Endothelial cell of umbilical vein (primary cell): ENCODE measurements at places on chromosomes 12 and 14.

- peaks cover 14% of the 10 kb centered on the region for H3K36me3 ChIP-seq
- H3K4me1 ChIP-seq = no peaks in the 10 kb centered on the region
- no peak overlapping the region for H3K27ac ChIP-seq
- DNase-seq = no peak
Observed at GRCh38 chr14:31096255-31096654, 70.1 kb upstream of the STRN3 start.

DNA sequence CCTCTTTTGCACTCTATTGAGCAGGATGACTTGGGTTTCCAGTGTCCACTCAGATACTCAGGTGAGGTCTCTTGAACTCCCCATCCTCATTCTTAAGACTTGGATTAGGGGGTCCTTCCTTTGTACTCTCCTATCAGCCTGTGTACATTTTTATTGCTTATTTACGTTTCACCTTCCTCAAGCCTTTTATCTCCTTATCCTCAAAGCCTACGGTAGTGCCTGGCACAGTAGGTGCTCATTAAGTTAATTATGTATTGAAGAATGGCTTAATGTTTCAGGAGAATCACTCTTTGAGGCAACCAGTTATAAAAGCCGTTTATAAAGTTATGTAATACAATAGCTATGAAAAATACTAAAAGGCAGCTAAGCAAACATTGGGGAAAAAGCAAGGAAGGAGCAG lies 315.7 kb downstream of the NPAS3 start:
- no peak overlapping the region for H3K4me3 ChIP-seq
- no peaks in the 10 kb centered on the region for H3K27me3 ChIP-seq
- no peak for DNase-seq
- no peaks in the 10 kb centered on the region for H3K4me1 ChIP-seq
- no peaks in the 10 kb centered on the region for H3K36me3 ChIP-seq

DNA sequence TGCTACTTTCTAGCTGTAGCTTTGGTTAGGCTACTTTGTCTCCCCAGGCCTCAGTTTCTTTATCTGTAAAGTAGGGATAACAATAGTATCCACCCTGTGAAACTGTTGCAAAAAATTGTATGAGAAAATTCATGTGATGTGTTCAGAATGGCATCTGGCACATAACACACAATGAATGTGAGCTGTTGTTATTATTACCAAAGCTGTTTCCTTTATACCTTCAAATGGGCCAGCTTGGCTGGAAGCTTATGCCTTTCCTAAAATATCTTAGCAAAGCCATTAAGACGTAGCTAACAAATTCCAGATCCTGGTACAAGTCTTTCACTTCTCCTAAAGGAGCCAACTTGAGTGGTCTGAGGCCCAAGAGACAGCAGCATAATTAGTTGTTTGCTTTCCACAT lies 25.2 kb upstream of the MANSC4 start:
- H3K27me3 ChIP-seq = peaks cover 3% of the 10 kb centered on the region
- no peaks in the 10 kb centered on the region for H3K4me1 ChIP-seq
- no peak overlapping the region for H3K4me3 ChIP-seq
- peak; percentile 24 for DNase-seq

- H3K4me3 ChIP-seq = no peak overlapping the region
- H3K4me1 ChIP-seq = peaks cover 15% of the 10 kb centered on the region
- no peak overlapping the region for H3K27ac ChIP-seq
- no peaks in the 10 kb centered on the region for H3K27me3 ChIP-seq
Observed at GRCh38 chr12:112023759-112024396, 10.7 kb downstream of the ERP29 start.

DNA sequence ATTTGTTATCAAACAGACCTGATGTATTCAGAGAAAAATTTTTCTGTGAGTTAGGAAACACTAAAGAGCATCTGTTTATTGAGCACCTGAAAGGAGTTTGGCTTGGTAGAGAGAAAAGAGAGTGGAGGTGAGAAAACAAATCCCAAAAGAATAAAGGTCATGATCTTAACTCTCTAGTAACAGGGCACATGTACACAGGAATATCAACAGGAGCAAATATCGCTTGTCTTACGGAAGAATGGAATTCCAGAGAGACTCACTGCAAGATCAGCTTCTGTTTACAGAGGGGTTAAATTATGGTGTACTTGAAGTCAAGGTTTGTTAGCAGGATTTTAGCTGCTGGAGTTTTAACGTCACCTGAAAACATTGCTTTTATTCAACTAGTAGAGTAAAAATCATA lies 78.8 kb downstream of the SPPL3 start:
- DNase-seq = no peak
- no peaks in the 10 kb centered on the region for H3K27me3 ChIP-seq
- no peaks in the 10 kb centered on the region for H3K36me3 ChIP-seq
- H3K4me1 ChIP-seq = no peaks in the 10 kb centered on the region
- no peak overlapping the region for H3K27ac ChIP-seq
